ENCODE measurements at places on chromosomes 2 and 18.

- DNase-seq, result peak; percentile 42
Measured at GRCh38 chr2:240822280-240822847, 2.3 kb upstream of the KIF1A start.

DNA sequence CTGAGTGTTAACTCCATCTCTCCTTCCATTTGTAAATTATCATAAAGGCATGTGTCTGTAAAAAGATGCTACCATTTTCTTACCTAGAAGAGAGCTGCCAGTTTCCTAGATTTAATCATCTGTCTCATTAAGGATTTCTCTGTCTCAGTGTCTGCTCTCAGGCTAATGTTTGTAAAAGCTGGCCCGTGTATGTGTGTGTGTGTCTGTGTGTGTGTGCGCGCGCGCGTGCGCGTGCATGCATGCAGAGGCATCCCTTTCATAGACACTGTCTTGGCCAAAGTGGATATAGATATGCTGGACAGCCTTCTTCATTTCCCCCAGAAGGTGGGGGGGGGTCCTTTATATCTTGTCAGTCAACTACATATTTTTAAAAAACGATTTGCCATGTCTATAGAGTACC is 18.9 kb downstream of the MGAT5 start:
- DNase-seq, result no peak

DNA sequence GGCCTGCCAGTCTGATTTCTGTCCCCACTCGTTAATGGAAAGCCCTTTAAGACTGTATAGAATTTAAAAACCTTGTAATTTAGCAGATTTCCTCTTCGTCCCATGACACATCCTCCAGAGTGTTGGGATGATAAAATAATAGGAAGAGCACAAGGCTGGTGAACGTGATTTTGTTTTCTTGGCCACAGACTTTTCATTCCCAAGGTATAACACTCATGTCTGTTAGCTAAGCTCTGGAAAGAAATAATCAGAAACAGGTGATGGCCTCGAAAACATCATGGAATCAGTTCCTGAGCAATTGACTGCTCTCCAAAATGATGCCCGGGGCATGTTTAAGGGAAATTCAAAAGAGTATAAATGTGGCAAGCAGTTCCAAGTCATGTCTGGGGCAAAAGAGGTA is 337.8 kb upstream of the TCF4 start:
- no peak for DNase-seq

DNA sequence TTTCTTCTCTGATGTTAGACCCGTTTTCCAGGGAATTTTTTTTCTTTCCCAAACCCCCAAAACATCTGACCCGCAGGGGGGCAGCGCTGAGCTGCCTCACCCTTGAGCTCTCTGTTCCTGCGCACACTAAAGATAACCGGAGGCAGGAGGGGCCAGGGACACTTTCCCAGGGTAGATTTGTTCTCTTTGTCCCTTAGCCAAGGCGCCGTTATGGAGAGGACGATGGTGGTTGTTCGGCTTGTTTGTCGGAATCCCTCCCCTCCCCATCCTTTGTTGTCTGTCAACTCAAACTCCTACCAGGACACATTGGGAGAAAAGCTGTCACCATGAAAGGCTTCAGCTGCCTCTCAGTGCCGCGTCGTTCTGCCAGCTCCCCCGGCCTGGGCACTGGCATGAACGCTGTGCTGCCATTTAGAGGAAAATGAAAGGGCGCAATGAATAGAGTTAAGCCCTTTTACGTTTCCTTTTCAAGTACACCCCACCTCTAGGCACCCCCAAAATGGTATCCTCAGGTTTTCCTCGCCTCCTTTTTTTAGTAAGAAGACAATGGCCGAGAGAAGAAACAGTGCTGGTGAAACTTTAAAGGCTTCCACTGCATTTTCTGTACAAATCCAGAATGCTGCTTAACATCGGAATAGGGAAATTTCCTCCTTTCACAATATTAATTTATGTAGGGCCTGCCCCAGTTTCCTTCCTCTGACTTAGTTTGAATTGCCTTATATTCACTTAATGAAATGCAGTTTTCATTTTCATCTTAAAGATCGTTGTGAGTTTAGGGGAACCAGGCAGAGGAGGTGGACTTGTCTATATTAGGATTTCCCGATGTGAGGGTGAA is 62.1 kb downstream of the RND3 start:
- DNase-seq, result no peak
